ENCODE measurements at places on chromosomes 4 and X. TPM values are rescaled to one million over a fixed set of nuclear protein-coding genes. Genes with fewer than 3 reads are reported as not detected.

DNA sequence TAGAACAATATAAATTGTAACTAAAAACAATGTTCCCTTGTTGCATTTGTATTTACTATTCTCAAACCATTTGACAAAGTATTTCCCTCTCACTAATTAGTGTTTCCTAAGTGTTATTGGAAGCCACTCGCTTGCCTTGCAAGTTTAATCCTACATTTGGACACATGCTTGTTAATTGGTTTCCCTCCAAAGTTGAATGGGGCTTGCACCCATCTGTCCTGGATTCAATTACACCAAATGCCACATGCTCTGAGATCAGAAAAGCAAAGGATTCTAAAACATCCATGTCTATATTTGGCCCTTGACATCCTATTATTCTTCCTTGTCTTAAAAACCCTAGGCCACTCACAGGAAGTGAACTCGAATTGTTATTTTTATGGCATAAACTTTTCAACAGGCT is 146.6 kb downstream of the AMELX start:
- no peak for DNase-seq

Gene FDCSP
- 0.80 TPM for polyA plus RNA-seq

DNA sequence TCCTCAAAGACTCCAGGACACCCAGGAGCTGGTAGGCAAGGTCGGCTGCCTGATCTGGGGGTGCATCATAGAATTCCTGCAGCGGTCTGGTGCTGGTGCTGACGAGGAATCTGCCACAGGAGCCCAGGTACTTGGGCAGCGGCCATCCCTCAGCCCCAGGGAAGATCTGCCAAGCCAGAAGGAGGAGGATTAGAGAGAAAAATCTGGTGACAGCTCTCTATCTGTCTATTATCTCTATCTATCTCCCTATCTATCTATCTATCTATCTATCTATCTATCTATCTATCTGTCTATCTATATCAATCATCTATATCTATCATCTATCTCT is 46.7 kb downstream of the DIPK2B start:
- DNase-seq, result no peak

DNA sequence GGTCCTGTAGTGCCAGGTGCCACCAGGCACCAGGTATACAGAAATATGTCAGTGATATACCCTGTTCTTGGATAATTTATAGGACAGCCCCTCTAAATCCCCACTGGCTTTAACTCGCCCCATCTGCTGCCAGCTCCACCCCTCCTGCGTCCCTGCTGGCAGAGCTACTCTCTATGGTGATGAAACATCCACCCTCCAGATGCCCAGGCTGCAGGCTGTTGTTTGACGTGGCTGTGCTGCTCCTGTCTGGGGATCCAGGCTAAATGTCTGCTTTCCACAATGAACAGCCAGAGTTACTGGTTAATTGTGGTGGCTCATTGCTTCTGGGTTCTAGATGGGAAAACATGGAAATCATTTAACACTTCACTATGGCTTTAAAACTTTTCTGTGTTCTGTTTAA is 12.9 kb downstream of the NHSL2 start:
- no peak for DNase-seq

Gene GPR50
- polyA plus RNA-seq, result not detected

DNA sequence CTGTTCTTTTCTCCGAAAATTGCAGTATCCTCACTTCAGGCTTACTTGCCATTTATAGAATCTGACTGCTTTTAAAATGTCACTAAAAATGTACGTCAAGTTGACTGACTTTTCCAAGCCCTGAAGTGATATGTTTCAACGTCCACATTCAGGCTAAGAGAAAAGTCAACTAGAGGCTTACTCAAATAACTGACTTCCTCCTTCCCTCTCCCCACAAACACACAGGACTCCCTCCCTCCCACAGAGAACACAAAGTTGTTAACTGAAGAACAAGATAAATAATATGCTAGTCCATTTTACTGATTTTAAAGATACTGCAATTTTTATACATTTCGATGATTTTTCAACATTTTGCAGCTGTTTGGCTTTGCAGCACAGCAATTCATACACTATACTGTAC is 13.8 kb upstream of the CDKL2 start:
- no peak for DNase-seq

DNA sequence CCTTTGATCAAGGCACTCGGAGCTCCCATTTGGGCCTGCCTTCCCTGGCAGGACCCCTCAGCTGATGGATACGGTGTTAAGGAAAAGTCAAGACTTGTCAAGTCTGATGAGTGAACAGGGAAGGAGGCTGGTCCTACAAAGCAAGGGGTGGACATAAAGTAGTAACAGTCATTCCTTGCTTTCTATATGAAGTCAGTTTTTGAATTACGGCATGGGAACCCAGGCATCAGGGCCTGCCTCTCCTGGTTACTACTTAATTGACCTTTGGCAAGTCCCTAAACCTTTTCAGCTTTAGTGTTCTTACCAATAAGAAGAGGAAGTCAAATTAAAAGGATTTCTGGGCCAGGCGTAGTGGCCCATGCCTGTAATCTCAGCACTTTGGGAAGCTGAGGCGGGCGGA is 7.0 kb downstream of the CHST7 start:
- DNase-seq, result no peak

DNA sequence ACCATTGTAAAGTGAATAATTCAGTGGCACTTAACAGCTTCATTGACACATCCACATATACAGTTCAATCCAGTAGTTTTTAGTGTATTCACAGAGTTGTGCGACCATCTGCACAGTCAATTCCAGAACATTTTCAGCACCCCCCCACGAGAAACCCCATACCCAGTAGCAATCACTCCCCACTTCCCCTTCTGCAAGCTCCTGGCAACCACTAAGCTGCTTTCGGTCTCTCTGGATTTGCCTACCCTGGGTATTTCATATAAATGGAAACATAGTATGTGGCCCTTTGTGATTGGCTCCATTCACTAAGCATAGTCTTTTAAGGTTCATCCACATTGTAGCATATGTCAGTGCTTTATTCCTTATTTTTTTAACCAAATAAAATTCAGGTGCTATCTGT is 10.0 kb downstream of the MSL3 start:
- no peak for DNase-seq

DNA sequence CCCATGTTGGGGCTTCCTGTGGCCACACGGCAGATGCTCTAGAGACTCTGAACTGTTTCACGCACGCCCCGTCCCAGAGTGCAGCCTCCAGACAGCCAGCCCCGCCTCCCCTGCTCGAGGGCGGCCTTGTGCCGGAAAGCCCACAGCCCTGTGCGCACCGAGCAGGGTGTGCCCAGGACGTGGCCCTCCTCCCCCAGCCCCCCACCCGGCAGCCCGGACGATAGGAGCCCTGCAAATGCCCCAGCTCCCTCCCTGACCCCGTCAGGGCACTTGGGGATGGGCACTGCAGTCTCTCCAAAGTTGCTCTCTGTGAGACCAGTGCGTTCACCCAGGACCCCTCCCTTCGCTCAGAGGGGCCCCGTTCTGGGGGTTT is 37.3 kb downstream of the ADRA2C start:
- no peak for DNase-seq

- DNase-seq, result no peak
These were observed 139.3 kb upstream of the MXRA5 start for GRCh38 chrX:3485727-3486126.

Gene FAT4
- polyA plus RNA-seq, result 5.2 TPM

Gene KIF4A
- polyA plus RNA-seq, result 0.20 TPM

Gene RRH
- polyA plus RNA-seq, result not detected

Gene CHRNA9
- 0.04 TPM for polyA plus RNA-seq

DNA sequence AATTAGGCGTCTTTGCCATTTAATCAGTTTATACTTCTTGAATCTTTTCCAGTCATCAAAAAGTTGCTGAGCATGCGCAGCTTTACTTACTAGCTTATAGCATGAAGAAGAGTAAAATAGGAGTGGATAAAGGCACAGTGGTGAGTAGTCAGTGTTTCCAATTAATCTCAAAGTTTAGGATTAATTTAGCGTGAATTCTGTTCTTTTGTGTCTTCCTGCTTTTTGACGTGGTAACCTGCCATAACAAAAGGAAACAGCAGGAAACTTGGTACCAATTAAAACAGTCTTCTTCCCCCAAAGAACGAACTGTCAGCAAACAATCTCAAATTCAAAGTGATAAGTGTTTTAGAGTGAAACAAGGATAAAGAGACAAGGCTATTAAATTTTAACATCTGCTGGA is 61.9 kb downstream of the TET2 start:
- DNase-seq, result no peak

DNA sequence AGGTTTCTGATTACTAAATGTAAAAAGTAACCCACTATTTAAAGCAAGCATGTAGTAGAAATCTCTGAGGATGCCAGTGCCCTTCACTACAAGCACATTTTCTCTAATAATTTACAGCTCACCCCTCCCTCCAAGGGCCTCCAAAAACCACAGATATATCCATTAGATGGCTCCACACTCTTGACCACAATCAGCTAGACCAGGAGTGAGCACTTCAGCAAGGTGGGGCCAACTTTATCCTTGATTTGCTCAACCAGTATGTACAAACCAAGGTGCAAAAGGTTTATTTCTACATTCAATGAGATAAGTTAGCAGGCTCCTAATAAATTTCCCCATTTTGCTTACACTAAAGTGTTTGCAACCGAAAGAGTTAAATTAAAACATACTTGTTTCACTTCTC is 35.8 kb downstream of the RFC1 start:
- DNase-seq, result no peak

GRCh38 chr4:22672519-22672918 is 20.2 kb upstream of the GBA3 start:
- DNase-seq, result no peak

DNA sequence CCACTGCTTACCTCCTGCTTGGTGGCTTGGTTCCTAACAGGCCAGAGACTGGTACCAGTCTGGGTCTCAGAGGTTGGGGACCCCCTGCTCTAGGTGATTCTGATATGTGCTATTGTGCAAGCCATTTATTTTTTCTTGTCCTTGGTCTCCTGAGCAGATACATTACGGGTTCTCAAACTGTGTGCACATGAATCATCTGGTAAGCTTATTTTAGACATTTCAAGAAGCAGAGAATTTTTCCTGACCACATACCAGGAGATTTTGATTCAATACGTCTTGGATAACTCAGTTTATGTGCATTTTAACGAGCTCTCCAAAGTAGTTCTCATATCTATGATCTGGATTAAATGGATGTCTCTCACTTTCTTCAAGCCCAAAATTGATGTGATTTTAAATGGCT is 77.2 kb downstream of the FHIP1A start:
- DNase-seq, result no peak

DNA sequence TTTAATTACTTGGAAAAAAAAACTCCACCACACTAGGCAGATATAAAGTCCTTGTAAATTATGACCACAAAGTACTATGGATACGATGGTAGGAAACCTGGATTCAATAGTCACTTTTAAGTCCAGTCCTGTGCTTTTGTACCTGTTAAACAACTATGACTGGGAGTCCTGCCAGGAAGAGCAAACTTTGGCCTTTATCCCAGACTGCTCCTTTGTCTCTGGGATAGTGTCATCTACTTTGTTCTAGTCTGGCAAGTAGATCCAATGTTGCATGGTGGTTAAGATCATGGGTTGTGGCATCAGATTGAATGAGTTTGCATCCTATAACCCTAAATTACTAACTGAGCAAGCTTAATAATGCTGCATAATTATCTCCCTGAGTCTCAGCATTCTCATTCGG is 175.3 kb upstream of the FGF13 start:
- no peak for DNase-seq

- no peak for DNase-seq
These were observed 184.1 kb downstream of the IL1RAPL2 start for GRCh38 chrX:104749951-104750610.

Gene CTAG1B
- polyA plus RNA-seq, result not detected

Gene SHOX
- polyA plus RNA-seq, result not detected

Data from urinary bladder (tissue), 4 donors.